ENCODE measurements at places on chromosomes 7 and 10. TPM values are rescaled to one million over a fixed set of nuclear protein-coding genes. Genes with fewer than 3 reads are reported as not detected.

EPHA1 gene
- total RNA-seq = 81.3 TPM

GPR26 gene
- not detected for total RNA-seq

TMEM139 gene
- total RNA-seq = 54.5 TPM

- H3K4me1 ChIP-seq = no peaks in the 10 kb centered on the region
- no peak overlapping the region for H3K27ac ChIP-seq
- DNase-seq = no peak
- H3K36me3 ChIP-seq = no peaks in the 10 kb centered on the region
- H3K4me3 ChIP-seq = no peak overlapping the region
- H3K27me3 ChIP-seq = no peaks in the 10 kb centered on the region
Measured at GRCh38 chr10:89563311-89563710, 27.9 kb upstream of the SLC16A12 start.

- H3K27me3 ChIP-seq = no peaks in the 10 kb centered on the region
- no peak overlapping the region for H3K27ac ChIP-seq
- H3K4me1 ChIP-seq = no peaks in the 10 kb centered on the region
- DNase-seq = no peak
- H3K4me3 ChIP-seq = no peak overlapping the region
Measured at GRCh38 chr7:37577412-37577811, 106.2 kb upstream of the GPR141 start.

GRCh38 chr10:31618541-31619291 lies 299.7 kb downstream of the ZEB1 start:
- H3K27me3 ChIP-seq = no peaks in the 10 kb centered on the region
- no peaks in the 10 kb centered on the region for H3K36me3 ChIP-seq
- H3K27ac ChIP-seq = no peak overlapping the region
- H3K4me1 ChIP-seq = no peaks in the 10 kb centered on the region
- no peak overlapping the region for H3K4me3 ChIP-seq

All from Peyer's patch (tissue), 4 donors.